Activated naive CD8-positive, alpha-beta T cell treated with anti-CD3 and anti-CD28 coated beads, Interleukin-2, amount 50 U/mL, for 24 hours (primary cell): ENCODE measurements at places on chromosomes 4 and X.

GRCh38 chr4:26779674-26780073 is 81.0 kb upstream of the STIM2 start:
- no peak for DNase-seq

DNA sequence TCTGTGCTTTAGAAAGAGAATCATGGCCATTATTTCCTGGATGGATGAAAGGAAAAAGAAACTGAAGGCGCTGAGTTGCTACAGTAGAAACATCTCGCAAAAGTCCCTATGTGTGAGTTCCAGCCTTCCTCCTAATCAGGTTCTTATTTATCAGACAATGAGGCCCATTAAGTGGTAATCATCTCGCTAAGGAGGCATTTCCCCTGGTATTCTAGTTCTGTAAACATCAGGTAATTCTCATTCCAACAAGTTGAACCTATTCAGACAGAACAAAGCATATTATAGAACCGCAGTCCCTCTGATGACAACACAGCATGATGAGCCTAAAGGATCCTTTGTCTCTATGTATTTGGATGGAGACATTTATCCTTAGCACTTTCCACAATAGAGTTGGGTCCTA is 205.7 kb upstream of the MAOA start:
- DNase-seq: no peak

DNA sequence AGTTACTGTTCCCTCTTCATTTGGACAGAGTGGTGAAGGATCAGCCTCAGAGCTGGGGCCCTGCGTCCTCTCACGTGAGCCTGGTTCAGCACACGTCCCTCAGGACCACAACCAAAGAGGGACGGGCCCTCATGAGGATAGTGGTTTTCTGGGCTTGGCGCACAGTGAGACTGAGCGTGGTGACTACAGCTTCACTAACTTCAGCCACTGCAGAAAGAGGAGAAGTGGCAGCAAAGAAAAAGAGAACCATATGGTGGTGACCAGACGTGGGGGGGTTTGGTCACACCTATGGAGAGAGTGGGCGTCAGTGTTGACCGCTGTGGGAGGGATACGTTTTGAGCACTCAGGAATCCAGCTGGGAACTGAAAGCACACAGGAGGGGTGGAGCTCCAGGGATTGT is 21.8 kb upstream of the TNIP3 start:
- no peak for DNase-seq

GRCh38 chr4:77473509-77473908 is 132.1 kb upstream of the CXCL13 start:
- DNase-seq: no peak

DNA sequence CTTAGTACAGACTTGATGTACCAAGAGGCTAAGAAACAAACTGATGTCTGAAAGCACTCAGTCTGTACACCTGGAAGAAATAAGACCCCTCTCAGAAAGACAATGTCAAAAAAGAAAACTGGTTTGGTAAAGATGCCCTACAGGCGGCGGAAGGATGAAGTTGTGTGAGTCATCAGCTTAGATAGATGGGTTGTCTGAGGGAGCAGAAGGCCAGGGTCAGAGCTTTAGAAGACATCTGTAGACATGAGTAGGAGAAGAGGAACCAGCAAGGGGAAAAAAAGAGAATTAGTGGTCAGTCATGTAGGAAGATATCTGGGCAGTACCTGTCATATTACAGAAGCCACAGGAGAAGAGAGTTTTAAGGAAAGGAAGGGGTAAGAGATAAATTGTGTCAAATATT is 8.3 kb downstream of the SRPX2 start:
- DNase-seq: no peak

GRCh38 chr4:175386776-175387507 is 425.1 kb downstream of the GPM6A start:
- DNase-seq: no peak

DNA sequence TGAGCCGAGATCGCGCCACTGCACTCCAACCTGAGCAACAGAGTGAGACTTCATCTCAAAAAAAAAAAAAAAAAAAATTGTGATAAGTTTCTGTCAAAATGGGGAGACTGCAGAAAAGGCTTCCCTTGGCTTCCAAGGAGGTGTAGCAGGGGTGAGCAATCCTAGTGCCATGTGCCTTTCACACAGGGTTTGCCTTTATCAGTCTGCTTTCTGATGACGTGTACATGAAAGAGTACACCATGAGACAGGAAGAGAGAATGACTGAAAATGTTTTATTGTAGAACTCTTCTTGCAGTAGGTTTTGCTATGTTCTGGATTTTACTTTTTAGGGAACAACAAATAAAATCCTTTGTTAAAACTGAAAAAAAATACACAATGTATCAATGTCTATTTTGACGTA is 23.4 kb upstream of the ZFP42 start:
- no peak for DNase-seq

GRCh38 chr4:126265888-126266287 is 951.1 kb downstream of the FAT4 start:
- DNase-seq: no peak

DNA sequence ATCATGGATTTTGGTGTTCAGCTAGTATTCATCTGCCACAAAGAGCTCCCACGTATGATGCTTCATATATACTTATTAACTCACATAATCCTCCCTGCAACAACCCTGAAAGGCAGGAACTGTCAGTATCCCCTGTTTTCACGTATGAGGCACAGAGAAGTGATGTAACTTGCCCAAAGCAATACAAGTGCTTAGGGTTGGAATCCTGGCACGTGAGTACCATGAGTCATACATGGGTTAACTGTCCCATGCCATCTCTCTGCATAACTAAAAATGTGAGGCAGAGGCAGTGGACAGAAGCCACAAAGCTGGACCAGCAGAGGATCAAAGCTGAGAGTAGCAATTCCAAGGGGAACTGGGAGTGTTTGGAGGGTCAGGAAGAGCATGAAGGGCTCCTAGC is 35.7 kb upstream of the EGFL6 start:
- no peak for DNase-seq

- DNase-seq: no peak
These were observed 1037.0 kb upstream of the SLIT2 start for GRCh38 chr4:19214591-19215186.

GRCh38 chrX:39819921-39820849 is 277.6 kb downstream of the BCOR start:
- DNase-seq: no peak

DNA sequence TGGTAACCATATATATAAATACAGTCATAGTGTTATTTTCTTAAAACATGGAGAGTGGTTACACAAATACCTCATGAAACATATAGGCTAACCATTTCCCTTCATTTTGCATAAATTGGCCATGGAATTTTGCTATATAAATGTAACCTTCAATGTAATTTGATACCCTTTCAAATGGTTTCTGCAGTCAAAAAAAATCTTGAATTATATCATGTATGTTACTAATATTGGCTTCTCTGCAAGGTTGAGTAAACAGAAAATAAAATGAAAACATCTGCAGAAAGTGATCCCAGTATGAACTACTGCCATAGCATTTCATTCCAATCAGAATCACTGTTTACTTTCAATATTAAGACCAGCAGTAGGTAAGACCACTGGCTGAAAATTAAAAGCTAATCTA is 1165.9 kb upstream of the TENM3 start:
- DNase-seq: no peak

DNA sequence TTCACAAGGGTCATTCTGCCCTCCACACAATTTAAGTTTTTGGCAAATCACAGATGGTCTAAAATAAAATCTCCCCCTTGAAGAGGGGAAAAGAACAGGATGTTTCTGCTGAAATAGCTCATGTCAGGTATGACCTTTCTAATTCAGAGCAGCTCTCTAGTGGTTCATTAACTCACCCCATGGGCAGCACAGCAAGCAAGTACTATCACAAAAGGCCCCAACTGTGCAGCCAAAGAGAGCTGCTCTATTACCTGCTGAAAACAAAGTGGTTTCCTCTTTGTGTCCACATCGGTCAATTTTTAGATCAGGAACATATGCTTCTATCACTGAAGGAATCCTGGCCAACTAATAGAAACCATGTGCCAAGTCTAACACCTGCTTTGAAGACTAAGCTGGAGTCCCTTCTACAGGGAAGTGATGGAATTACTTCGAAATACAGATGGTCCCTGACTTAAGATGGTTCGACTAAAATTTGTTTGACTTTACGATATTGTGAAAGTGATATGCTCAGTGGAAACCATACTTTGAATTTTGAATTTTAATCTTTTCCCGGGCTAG is 164.3 kb downstream of the ENOX2 start:
- no peak for DNase-seq

DNA sequence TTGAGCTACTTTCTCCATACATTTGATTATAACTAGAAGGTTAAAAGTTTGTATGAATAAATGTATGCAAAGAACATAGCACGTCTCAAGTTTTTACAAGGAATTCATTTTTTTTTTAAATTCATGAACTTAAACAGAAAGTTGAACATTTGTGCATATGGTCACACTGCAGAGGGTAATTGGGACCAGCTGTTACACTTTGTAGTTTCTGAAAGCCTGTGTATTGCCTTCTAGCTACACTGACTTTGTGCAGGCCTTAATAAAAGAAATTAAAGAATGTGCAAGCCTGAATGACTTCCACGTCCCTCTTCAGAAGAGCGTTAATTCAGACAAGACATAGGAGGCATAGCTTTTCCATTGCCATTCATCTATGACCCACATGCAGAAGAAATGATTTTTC is 153.1 kb upstream of the PCDH18 start:
- DNase-seq: no peak

DNA sequence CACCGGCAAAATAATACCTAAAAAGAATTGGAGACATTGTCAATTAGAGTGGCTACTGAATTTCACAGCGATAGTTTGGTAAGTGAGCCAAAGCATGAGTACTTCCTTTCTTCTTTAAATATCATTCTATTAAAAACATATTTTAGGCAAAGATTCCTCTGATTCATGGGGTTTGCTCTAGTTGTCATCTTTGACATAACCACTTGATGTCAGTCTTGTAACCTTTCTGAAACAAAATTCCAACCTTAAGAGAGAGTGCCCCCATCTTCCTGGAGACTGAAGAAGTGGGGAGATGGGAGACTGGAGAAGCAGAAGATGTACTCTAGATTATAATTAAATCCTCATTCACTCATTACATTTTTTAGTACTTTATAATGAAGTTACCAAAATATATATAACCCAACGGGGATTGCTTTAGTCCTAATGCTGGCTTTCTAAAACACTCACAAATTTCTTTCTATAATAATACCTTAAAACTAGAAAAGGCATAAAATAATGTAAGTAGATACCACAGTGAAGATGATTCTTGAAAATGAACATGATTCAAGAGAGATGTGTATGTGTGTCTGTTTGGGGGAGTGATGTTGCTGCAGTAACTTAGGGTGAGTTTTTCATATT is 96.4 kb downstream of the EMCN start:
- DNase-seq: no peak

GRCh38 chr4:143189528-143189927 is 4.8 kb downstream of the USP38 start:
- DNase-seq: no peak

DNA sequence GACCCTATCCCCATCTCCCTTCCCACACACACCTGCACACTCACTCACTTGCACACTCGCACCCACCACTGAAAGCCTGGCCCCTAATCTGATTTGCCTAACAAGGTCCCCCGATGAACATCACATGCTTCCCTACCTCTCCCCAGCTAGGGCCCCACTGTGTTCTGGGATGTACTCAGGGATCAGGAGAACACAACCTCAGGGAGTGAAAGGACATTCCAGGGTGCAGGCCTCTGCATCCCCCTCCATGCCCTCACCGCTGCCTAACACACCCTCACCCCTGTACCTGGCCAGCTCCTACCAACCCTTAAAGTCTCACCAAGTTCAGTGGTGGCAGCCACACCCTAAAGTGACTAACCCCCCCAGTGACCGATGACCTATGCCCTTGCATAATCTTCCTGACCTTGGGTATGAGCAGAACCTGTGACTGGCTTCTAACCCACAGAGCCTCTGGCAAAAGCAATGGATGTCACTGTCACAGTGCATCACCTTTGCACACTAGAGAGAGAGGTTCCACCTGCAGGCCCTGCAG is 2.4 kb upstream of the AFAP1 start:
- no peak for DNase-seq

GRCh38 chrX:30593440-30594200 is 16.1 kb upstream of the TASL start:
- DNase-seq: peak; percentile 10

DNA sequence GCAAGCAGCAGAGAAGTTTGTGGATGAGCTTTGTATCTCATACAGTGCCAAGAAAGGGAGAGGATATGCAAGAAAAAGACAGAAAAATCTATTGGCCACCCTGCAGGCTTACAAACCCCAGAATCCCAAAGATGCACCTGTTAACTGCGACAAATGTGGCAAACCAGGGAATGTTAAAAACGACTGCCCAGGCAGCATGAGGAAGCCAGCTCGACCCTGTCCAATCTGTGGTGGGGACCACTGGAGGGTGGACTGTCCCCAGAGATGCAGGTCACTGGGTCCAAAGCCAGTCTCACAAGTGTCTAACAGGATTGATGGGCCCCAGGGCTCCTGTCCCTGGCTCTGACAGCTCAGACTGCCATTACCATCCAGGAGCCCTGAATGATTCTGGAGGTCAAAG is 12.9 kb upstream of the COL25A1 start:
- no peak for DNase-seq

GRCh38 chr4:38857354-38858096 is 908 bp upstream of the TLR6 start:
- peak; percentile 45 for DNase-seq

DNA sequence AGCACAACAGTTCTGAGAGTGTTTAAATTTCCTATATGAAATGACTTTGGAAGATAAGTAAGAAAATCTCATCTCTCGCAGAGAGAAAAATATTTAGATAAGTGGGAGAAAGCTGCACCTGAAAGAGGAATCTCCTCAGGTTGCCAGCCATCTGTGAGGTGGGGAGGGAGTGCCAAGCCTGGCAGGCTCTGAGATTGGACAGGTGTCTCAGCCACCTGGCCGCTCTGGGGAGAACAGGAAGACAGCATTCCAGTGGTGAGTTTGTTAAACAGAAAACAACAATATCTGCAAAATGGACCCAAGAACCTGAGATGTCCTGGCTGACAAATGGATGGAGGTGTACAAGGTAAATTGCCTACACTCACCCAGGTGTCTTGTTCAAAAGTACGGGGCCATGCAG is 31.3 kb downstream of the EMCN start:
- DNase-seq: no peak

DNA sequence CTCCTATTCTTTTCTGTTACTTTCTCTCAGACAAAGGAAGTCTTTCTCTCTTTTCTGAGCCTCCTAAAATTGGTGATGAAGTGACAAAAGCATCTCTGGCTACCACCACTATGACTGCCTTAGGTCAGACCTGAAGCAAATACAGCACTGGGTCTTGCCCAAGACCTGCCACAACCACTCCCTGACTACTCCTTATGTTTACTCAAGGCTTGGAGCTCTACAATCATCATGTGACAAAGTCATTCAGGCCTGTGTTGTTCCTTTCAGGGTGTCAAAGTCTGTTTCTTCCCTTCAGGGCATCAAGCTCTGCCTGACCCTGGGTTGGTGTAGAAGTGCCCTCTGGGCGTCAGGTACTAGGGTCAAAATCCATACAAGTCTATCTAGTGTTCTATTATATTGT is 419.2 kb upstream of the CT83 start:
- no peak for DNase-seq

DNA sequence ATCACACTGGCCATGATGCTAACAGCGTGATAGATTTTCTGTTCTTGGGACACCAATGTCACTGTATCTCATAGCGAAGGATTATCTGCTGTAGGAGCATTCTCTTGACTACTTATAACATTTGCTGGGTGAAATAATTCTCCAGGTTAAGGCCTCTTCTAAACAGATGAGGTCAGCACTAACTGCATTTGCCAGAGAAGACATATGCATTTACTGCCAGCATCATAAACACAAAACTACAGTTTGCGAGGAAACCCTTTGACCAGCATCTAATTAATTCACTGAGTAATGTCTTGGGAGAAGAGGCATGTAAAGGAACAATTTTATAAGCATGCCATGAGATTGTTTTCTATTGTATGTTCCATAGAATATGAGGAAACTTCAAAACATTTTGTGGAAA is 13.9 kb downstream of the TBC1D1 start:
- no peak for DNase-seq
